ENCODE measurements at places on chromosomes 11 and 22.

GRCh38 chr22:45644714-45645113, 26.9 kb upstream of the ATXN10 start:
- no peak for DNase-seq

DNA sequence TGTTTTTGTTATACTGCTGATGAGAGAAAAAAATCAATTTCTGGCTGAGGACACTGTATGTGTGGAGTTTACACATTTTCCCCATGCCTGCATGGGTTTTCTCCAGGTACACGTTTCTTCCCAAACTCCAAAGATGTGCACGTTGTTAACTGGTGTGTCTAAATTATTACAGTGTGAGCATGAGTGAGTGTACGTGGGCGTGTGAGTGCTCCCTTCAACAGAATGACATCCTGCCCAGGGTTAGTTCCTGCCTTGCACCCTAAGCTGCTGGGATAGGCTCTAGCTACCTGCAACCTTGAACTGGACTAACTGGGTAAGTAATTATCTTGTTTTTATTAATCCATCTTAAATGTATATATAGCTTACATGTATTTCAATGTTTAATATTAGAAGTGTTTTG, 5.5 kb downstream of the NPAT start:
- DNase-seq, result no peak

- DNase-seq, result no peak
These were observed 47.8 kb downstream of the XKR3 start for GRCh38 chr22:16777284-16777924.

GRCh38 chr11:64069401-64070313, 33.9 kb downstream of the FLRT1 start:
- DNase-seq, result no peak

DNA sequence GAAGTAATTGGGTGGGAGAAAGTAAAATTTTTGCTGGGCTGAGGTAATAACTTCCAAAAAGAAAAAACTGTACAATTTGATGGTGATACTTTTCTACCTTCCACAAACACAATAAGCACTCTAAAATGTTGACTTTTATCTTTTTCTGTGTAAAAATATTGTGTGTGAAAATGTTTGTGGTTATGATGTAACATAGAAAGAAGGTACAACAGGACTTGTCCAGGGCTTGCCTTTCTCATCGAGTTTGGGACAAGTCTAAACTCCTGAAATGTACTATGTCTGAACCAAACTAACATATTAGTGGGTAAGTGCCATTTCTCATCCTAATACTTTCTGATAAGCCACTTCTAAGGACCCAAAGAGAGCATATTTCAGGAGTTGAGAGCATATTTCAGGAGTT, 174.2 kb upstream of the PDGFD start:
- no peak for DNase-seq

DNA sequence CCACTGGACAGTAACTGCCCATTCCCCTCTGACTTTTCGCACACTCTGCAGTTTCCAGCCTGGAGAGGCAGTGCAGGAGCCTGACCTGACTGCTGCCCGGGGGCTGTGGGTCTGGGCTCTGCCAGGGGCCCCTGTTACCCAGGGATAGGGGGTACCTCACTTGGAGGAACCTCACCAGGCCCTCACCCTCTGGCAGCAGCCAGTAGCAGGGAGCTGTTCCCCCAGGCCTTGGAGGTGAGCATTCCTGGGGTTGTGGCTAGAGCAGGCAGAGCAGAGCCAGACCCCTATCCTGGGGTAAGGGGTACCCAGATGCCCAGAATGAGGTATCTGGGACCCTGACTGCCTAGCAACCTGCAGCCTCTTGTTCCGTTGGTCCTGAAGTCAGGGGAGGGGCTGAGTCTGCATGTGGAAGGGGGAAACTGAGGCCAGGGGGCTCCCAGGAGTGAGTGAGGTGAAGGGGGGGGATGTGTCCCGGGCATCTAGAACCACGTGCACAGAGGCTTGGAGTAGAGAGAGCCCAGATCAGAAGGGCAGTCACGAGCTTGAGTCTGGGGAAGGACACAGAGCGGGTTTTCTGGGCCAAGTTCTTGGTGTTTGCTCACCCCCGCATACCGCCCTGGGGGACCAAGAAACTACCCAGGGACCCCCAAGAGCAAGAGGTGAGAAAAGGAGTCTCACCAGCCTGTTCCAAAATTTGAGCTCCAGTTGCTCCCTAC, 43.9 kb upstream of the ACCSL start:
- DNase-seq, result no peak

GRCh38 chr11:75184757-75185425, 34.0 kb downstream of the SLCO2B1 start:
- no peak for DNase-seq

DNA sequence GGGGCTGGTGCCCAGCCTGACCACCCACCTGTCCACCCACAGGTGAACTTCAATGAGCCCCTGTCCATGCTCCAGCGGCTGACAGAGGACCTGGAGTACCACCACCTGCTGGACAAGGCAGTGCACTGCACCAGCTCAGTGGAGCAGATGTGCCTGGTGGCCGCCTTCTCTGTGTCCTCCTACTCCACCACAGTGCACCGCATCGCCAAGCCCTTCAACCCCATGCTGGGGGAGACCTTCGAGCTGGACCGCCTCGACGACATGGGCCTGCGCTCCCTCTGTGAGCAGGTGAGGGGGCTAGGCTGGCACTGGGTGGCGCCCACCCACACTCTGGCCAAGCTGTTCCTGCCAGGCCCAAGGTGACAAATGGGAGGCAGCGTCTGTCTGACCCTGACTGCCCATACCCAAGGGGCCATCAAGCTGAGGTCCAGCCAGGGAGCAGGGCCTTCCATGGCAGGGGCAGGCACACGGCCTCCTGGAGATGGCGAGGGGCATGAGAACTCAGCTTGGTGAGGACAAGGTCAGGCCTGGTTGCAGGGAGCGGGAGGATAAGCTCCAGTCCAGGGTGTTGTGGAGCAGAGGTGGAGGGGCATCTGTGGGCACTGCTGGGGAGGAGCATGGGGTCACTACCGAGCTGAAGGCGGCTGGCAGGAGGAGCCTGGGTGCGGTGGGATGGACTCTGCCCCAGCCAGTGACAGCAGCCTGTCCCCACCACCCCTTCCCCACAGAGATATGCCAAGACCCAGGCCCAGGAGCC, 77.7 kb downstream of the MORC2 start:
- peak; percentile 0 for DNase-seq

DNA sequence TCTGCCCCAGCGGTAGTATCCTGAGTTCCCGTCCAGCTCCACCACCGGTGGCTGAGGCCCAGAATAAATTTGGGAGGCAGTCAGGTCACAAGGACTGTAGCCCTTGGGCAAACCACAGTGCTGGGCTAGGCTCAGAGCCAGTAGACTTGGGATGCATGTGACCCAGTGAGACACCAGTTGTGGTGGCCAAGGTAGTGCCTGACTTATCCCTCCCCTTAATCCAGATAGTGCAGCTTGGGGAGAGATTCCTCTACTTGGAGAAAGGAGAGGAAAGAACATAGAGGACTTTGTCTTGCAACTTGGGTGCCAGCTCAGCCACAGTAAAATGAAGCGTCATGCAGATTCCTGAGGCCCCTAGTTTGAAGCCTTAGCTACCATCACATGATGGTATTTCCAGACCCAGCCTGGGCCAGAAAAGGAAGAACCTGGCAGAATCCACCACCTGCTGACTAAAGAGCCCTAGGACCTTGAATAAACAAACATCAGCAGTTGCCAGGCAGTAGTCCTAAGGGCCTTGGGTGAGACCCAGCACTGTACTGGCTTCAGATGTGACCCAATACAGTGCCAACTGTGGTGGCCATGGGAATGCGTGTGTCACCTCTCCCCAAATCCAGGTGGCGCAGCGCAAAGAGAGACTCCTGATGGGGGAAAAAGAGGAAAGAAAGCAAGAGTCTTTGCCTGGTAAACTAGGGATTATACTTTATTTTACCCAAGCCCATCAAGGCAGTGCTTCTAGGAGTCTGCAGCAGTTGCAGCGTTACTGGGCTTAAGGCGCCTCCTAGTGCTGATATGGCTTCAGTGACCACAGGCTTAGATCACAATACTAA, 17.0 kb upstream of the DDX10 start:
- DNase-seq, result peak; percentile 66

- DNase-seq, result no peak
These were observed 1154.2 kb upstream of the TENM4 start for GRCh38 chr11:80595011-80595410.

DNA sequence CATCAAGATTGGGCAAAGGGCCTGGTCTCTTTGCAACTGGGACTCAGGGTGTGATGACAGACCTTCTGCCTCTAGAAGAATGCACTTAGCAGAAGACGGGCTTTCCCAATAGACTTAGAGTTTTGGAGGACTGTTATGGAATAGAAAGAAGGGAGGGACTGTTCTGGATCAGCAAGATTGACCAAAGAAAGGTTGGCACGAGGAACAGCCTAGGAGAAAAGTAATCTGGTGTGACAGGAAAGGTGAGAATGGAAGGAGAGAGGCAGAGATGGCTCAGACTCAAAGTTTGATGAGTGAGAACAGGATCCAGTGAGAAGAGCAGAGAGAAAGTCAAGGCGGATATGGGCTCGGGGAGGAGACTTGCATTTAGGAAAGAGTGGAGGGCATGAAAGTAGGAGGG, 23.0 kb upstream of the TMEM45B start:
- no peak for DNase-seq

GRCh38 chr11:128527046-128527445, 60.3 kb downstream of the ETS1 start:
- no peak for DNase-seq

GRCh38 chr22:20829491-20830134, 29.0 kb downstream of the PI4KA start:
- no peak for DNase-seq

- peak; percentile 98 for DNase-seq
These were observed 2.0 kb downstream of the OR52W1 start for GRCh38 chr11:6200975-6201374.

DNA sequence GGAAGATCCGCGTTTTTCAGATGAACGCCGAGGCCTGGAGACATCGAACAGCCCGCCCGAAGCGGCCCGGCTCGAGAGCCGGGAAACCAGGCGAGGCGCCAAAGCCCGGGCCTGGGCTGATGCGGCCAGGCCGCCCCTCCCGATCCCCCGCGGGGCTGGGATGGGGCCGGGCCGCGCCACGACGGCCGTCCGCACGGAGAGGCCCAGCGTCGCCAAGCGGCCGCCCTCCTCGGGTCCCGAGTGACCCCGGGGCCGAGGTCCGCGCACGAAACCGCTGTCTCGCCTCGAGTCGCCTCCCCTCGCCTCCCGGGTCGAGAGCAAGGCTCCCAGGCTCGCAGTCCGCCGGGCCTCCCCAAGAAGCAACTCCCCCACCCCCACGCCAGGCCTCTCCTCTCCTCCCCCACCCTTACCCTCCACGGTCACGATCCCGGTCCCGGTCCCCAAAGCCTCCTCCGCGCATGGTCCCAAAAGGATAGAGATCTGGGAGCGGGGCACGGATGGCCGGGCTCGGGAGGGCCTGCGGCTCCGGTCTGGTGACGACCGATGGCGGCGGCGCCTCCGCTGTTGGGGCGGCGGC, 482 bp downstream of the DDX17 start:
- DNase-seq, result no peak

DNA sequence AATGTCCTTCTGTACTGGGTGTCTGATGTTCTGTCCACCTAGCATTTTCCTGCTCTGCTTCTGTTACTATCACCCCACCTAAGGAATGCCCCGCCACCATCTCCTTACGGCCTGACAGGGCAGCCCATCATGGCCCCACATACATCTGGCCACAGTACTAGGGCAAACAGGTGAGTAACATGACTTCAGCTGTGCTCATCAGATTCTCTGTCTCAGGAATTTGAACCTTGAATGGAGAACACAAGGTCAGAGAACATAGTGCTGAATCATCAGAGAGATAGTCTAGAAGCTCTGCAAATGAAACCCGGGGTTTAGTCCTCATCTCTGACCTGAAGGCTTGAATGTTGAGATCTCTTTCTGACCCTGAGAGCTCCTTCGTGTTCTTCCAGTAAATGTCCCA, 32.4 kb downstream of the ZC3H12C start:
- no peak for DNase-seq

DNA sequence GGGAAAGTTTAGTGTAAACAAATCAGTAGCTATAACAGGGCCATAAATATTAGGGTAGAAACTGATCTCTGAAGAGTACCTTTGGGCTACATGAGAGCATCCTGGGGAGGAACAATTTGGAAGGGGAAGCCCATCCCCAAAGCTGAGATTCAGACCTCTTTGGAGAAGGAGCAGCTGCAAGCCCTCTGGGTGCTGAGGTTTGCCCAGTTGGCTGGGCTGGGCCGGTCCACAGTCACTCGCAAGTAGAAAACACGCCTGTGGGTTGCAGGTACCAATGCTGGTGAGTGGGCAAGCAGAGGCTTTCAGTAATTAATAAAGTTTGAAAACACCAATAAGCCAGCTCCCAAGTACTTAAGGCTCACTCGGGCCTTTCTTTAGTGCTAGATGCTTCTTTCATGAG, 124.5 kb downstream of the ARHGAP8 start:
- no peak for DNase-seq

GRCh38 chr22:39558254-39558727, 12.3 kb upstream of the CACNA1I start:
- DNase-seq, result no peak

DNA sequence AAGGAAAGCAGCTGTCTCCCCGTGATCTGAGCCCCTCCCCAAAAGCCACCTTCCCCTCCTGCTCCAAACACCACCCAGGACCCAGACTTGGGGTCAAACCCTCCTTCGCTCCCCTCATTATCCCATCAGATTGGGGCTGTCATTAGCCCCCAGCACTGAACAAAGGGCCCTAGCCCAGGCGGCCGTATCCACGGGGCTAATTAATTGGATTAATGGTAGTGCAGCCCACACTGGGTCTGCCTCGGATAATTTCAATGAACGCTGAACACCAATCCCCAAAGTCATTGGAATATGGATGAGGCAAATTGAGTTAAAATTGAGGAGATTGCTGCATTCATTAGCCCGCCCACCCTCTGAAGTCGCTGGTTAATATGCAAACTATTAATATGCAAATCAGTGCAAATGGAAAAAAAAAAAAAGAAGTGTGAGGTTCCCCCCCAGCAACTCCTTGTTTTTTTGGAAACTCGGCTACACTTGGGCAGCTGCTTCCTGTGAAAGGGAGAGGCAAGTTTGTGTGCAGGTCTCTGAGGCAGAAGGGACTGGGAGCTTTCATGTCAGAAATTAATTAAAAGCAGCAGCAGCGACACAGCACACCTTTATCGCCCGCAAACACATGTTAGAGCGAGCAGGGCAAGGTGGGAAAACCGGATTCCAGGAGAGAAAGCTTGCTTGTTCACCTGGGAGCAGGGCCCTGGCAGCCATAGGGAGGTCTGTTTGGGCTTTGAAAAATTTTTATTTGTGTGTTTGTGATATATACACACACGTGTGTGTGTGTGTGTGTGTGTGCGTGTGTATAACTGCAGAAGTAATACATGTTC, 517.8 kb downstream of the MIAT start:
- DNase-seq, result no peak

Measured in AML-193 (cell line).